ENCODE measurements at places on chromosomes 6 and 20.
A peak's percentile ranks its signal among the peaks of the same experiment; 100 is the strongest.

- peak; percentile 71 for DNase-seq
These were observed 11.5 kb downstream of the ITPR3 start for GRCh38 chr6:33632558-33633039.

DNA sequence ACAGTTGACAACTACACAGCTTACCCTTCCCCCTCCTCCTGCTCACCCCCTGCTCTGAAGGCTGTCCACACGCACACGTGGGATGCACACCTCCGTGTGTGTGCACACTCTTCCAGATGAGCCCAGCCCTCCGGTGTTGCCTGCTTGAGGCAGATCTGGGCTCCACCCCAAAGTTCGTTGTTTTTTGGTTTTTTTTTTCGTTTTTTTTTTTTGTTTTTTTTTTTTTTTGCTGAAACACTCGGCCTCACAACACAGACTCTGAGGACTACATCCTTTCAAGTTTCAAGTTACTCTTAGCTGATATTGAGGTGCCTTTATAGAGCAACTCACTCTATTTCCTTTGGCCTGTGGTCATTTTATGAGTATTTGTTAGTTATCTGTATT is 88.2 kb downstream of the RREB1 start:
- no peak for DNase-seq

DNA sequence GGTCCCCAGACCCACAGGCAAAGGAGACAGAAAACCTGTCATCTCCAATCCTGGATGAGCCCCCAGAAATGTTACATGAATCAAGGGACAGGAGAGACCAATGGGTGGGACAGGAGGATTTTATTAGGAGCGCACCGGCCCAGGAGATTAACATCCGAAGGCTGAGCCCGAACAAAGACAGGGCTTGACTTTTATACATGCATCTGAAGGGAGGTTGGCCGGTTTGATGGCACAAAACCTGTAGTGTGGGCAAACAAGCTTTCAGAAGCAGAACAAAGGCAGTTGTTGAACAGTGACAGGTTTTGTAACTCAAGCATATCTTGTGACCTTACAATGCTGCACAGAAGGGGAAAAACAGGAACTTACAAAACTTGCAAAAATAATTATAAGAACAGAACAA is 83.9 kb upstream of the GPR6 start:
- no peak for DNase-seq

DNA sequence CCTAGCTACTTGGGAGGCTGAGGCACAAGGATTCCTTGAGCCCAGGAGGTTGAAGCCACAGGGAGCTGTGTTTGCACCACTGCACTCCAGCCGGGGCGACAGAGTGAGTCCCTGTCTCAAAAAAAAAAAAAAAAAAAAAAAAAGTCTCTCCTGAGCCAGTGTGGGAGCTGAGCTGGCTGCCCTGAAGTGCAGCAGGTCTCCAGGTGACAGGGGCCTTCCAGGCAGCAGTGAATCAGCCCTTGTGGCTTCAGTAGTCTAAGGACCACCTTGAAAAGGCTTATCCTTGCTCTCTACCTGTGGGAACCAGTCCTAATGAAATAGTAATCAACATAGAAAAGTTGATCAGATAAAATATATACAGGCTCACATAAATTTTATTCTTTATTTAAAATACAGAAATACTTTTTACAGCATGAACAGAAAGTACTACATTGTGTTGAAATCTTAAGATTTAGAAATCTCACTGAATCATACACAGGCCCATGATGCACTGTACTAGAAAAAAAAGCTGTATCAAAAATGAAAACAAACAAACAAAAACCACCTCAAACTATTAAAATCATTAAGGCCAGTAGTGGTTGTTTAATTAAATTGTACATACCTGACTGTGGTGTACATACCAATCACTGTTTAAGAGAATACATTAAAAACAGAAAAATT is 128.9 kb downstream of the SCML4 start:
- DNase-seq: no peak

- no peak for DNase-seq
These were observed 931 bp upstream of the MTCL3 start for GRCh38 chr6:127520066-127520465.

DNA sequence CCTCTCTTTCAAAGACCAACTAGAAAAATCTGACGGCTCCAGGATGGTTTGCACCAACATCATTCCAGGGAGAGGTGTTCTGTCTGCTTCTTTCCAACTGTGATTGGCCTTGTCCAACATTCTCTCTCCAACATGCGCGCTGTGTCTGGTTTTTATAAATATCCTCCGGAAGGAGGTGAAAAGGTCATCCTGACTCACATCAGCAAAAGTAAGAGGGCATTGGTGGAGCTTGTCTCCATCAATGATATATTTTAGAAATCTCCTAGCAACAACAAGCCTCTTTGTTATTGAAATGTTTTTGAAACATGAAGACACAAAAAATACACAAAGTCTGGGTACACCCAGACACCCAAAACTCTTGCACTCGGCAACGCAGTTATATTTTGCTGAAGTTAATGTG is 475.3 kb upstream of the JARID2 start:
- DNase-seq: no peak

GRCh38 chr6:41325446-41326066 is 9.9 kb upstream of the NCR2 start:
- DNase-seq: no peak

DNA sequence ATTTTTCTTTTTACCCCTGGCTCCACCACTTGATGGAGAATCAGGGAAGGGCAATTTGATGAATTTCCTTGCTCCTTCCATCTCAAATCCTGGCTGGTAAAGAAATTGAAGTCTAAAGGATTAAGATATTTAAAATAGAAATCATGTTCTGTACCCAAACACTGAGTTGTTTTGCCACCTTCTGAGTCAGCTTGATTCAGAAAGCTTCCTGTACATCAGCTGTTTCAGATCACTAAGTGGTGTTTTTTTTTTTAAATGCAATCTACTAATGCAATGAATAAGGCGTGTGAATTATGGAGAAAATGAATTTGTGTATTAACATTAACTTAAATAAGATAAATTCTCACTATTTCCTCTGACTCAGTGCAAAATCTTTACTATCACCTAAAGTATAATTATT is 11.5 kb upstream of the POPDC3 start:
- no peak for DNase-seq

DNA sequence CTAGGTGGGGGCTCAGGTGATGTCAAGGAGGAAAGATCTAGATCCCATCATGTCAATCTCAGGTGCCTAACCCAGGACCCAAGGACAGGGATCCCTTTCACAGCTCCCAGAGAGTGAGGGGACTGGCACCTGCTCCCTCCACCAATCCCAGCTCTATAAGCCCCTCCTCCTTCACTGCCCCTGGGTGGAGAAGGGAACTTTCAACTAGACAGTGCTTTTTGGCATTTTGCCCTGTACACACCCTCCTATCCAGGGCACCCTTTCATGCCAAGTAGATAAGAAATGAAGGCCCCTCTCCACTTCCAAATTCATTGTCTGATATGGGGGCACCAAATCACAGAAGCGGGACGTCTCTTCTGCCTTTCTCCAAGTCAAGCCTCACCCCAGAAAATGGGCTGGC is 61.6 kb downstream of the MDGA1 start:
- no peak for DNase-seq

DNA sequence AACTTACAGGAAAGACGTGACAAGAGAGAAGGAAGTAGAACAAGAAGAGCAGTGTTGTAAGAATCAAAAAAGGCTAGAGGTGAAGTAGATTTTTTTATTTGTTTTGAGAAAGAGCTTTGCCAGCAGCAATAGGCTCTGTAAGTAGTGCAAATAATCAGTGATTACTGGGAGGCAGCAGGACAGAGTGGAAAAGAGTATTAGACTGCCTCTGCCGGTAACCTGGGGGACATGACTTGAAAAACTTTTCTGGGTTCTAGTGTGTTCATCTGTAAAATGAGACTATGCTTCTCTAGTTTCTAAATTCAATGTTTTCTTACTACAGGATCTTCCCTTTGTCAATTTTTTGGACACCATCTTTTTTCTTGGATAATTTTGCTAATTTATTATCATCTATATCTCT is 5.8 kb upstream of the IRAK1BP1 start:
- no peak for DNase-seq

- no peak for DNase-seq
These were observed 32.7 kb upstream of the MAP7 start for GRCh38 chr6:136582711-136583471.

DNA sequence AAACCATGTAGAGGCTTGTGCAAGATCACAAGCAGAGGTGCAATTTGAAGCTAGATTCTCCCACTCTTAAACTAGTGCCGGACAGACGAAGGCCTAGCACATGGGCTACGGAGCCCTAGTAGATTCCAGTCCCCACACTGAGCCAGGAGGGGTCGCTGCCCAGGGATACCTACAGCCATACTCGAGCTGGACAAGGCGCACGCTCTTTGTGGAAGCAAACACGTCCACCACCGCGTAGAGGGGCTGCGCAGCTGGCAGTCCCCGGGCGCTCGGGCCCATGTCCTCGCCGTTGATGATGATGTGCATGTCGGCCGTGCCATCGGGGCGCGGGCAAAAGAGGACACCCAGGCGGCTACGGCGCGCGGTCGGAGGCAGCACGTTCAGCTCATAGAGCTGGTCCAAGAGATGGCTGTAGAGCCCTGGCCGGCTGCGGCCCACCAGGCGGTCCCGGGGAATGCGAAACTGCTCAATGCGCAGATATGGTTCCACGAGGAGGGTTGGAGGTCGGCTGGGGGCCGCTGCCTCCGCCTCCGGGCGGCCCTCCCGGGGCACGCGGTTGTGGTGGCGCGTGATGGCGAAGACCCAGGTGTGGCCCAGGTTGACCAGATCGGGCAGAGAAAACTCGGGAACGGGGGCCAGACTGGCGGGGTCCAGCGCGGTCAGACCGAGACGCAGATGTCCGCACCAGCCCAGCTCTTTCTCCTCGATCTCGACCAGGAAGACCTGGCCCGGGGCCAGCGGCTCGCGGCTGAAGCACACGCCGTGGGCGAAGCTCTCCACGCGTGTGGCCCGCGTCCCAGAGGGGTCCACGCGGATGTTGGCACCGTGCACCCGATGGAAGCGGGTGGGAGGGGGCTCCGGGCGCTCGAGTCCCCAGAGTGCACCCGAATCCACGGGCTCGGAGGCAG is 677 bp downstream of the NEURL2 start:
- peak; percentile 56 for DNase-seq

DNA sequence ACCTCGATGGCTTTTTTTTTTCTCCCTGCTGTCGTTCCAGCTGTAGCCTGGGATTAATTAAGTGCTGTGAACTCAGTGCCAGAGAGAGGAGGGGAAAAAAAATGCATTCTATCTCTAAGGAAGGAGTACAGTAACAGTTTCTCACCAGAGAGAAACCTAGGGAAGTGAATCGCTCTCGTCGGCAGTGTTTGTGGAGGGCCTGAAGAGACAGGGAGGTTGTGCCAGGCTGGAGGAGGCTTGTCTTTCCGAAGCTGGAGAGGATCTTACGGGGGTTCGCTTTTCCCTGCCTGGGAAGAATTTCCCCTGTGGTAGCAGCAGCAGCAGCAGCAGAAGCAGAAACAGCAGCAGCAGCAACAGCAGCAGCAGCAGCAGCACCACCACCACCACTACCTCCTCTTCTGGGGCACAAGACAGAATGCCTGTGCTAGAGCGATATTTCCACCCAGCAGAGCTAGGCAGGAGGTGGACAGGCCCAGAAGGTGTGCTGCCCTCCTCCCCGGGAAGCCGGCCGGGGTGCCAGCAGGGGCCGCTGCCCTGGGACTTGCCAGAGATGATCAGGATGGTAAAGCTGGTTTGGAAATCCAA is 186.5 kb downstream of the PDE7B start:
- DNase-seq: no peak

- DNase-seq: no peak
These were observed 115.2 kb upstream of the RUNX2 start for GRCh38 chr6:45212976-45213375.

- no peak for DNase-seq
These were observed 67.5 kb downstream of the JARID2 start for GRCh38 chr6:15313367-15313766.

GRCh38 chr6:91173651-91174050 is 586.8 kb upstream of the MAP3K7 start:
- DNase-seq: no peak

DNA sequence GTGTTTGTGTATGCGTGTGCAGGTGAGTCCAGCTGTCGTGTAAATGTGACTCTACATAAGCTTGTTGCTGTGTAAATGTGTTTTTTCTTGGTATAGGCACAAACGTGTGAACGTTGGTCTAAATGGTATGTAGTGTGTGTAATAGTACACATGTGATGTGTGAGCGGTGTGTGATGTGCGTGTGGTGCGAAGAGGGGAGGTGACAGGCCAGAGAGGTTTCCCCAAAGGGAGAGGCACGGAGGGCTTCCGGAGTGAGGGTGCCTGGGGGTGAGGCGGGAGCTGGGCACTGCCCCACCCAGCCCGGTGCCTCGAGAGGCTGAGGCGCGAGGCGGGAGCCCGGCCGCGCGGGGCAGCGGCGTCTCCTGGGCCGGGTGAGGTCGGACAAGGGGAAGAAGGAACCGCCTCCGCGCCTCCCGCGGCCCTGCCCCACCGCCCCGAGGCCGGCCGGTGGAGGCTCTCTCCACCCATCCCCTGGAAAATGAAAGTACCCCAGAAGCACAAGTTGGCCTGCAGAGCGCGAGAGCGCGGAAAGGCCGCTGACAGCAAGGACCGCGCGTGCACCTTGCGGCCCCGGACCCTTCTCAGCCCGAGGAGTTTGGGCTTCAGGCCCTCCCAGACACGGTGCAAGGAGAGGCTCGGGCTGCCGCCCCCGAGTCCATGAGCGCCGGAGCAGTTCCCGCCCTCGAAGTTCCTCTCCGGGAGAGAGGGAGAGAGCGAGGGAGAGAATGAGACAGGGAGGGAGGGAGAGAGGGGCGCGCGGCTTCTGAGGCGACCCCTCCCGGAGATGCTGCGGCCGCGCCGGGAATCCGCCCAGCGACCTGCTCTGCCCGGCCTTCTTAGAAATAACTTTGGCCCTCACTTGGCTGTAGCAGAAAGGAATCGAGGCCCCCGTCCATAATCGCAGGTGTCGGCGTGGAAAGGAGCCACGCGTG is 43.2 kb upstream of the OSTM1 start:
- peak; percentile 32 for DNase-seq

DNA sequence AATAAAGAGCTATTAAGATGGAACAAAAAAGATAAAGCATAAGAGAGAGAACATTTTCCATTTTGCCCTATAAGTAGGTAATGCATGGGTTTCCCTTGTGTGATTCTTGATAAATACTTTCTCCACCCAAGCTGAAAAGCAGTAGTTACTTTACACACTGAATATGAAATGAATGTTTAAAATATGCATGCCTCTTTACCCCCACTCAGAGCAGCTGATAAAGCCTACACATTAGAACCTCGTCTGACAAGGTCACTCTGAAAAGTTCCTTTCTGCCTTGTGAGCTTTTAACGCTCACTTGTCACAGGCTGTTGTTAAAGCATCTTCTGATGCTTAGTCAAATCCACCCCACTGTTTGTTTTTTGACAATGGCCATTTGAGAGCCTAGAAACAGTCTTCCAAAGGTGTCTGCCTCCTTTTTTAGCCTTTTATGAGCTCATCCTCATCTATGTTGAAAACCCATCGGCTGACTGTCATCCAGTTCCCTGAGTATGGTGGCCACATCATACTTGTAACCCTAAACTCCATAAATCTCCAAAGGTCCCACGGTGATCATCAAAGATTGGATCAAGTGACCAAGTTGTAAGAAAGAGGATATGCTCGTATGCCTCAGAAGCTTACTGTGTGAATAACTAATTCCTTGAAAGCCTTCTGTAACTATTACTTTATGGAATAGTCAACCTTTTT is 102.8 kb downstream of the ATXN1 start:
- DNase-seq: no peak

Data from activated T-cell treated with anti-CD3 and anti-CD28 coated beads, Interleukin-2, amount 50 U/mL, for 1 hour (primary cell).